Endodermal cell (in vitro differentiated cells): ENCODE measurements at places on chromosomes 1 and 21.

- DNase-seq: no peak
These were observed 25.0 kb downstream of the ABCA4 start for GRCh38 chr1:94095744-94096469.

DNA sequence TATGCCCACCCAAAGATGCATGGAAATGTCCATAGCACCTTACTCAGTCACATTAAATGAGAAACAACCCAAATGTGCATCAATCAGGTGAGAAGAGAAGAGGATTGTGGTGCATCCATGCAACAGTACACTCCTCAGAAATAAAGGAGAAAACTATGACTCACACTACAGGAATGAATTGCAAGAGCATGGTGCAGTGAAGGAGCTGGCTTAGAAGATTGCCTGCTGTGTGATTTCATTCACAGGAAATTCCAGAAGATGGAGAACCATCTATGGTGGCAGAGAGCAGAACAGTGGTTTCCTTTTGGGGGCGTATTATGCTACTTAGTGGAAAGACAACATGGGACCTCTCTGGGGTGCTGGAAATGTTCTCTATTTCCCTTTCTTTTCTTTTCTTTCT lies 278.6 kb upstream of the AJAP1 start:
- DNase-seq: no peak

DNA sequence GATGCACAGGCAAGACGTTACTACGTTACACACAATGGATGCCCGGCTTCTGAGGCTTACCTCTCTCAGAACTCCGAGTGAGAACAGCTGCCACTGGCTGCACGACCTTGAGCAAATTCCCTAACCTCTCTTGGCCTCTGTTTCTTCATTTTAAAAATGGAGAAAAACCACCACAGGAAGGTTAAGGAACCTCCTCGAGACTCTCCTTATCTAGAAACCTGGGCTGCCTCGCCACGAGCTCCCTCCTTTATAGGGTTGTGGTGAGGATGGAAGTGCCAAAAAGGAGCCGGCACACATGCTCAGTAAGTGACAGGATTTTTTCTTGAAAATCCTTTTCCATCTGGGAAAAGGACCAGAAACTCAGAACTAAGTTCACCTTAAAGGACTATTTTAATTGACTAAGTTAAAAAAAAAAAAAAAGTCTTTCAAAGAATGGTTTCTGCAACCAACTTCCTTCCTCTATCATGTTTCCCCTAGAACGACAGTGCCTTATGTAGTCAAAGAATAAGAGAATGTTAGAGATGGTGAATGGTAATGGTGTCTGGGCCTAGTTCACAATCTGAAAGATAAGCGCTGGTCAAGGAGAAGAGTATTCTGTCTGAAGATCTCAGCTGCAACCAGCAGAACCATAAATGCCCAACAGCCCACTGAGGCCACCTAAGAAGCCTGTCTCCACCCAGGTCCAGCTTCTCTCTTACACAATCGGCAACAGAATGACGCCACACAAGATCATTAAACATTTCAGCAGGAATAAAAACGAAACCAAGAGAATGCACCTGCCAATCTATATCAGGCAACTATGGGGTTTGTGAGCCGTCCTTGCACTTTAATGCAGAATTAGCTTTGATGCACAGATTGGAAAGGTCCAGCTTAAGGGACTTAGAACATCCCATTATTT lies 64.9 kb downstream of the SLC45A1 start:
- peak; percentile 24 for DNase-seq

DNA sequence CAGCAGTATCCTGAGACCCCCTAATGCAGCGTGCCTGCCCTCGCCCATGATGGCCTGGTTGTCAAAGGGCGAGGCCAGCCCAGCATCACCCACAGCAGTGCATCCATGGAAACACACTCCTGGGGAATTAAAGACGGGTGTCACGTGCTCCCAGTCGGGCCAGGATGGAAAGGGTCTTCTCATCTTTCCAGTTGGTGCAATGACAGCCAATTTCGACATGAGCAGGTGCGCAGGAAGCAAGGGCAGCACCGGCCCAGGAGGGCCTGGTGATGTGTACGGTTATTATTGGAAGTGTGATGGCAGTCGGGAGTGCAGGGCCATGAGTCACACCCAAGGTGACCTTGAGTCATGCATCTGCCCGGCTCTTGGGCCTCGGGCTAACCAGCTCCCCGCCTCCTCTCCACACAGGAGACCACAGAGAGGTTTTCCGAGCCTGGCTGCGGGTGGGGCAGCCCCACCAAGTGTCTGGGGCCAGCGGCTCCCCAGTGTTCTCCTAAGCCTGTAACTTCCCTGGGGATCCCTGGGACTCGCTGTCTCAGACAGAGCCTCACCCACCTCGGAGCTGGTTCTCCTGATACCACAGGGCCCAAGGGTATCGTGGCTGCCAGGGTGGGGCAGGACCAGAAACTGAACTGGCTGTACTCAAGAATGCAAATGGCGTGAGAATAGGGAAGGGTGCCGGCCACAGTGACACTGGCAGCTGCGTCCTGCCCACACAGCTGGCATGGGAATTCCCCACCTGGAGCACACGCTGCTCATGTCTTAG lies 119.8 kb downstream of the SIK1 start:
- no peak for DNase-seq

DNA sequence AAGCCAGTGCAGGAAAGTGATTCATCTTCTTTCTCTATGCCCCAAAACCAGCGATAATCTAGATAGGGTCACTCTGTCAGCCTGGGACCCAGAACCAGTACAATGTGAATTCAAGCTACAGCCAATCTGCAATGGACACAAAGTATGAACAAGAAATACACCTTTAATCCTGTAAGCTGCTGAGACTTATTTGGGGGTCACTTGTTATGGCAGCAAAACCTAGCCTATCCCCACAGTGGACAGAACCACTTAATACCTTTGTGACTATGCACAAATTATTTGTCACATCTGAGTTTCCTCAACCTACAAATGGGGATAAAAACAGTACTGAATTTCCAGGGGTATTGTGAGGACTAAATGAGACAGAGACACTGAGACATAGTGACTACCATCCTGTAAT lies 50.0 kb downstream of the TMCO4 start:
- no peak for DNase-seq

DNA sequence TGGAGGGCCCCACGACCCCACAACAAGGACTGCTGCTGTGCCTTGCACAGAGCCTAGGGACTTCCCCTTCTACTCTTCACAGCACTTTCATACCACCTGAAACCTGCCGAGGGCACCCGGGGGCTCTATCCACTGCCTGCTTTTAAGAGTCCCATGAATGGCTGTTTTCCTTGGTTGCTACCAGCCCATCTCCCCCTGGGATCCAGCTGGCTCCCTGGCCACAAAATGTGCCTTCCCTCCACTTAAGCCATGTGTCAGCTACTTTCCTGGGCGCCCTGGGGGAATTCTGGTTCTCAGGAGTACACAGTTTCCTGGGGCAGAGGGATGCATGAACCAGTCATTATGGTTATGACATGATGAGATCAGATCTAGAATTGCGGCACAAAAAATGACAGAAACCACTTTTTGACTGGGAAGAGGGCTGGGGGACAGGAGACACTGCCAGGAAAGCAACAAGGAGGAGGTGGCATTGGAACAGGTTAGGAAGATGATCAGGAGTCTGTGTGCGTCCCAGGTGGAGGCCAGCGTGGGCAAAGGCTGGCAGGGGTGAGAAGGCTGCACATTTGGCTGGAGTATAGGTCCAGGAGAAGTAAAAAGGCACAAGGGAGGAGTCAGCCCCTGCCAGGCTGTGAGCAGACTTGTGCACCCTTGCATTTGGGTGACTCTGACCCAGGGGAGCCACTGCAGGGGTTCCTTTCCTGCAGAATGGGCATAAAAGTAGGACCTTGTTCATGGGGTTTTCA lies 3.2 kb upstream of the TNFRSF8 start:
- DNase-seq: no peak

- peak; percentile 62 for DNase-seq
These were observed 15.1 kb upstream of the PODN start for GRCh38 chr1:53046930-53047329.

DNA sequence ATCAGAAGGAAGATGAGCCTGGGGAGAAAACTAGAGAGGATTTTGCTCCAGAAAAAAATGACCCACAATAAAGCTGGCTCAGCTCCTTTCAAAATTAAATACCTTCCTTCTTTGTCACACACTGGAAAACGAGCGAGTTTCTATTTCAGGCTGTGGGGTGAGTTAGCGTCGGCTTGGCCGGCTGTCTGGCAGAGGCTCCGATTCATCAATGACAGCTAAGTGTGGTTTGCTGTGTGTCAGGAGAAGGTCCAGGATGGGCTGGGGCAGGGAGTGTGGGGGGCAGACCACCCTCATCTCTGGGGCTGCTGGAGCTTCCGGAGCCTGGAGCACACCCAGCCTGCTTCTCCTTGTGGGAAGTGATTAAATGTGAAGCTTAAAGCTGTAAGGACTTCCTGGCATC lies 120.2 kb downstream of the ETS2 start:
- no peak for DNase-seq

DNA sequence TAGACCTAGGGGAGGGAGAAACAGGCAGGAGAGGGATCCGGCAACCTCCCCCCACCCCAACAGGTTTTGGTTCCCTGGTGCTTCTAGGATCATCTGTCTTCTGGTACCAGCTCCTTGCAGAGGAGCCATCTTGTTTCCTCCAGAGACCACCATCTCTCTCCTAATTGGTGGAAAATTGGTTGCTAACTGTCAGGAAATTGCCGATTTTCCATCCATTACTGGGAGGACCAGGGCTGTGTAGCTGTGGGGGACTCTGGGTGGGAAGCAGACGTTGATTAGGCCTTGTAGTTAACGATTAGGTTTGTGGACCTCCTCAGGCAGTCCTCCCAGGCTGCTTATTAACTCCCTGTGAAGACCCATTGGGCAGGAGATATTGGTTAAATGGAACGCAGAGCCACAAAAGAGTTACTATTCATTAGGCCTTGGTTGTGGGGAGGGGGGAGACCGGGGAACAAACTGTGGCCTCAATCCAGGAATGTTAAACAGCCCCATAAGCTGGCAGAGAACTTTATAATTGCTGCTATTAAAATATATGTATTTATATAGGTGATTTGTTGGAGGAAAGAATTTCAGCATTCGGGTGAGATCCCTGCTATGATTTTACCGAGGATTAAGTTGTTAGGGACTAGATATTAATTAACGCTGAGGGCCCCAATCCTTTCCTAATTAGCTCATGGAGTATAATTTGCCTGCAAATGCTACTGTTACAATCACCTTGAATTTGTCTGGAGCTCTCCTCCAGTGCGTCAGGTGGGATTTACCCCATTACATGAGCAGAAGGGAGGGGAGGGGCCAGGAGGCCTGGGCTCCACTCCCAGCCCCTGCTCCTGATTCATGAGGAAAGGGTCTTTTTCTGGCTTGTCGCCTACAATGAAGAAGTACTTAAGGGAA lies 61.2 kb upstream of the TRABD2B start:
- DNase-seq: no peak

- peak; percentile 50 for DNase-seq
These were observed 18.1 kb upstream of the ECE1 start for GRCh38 chr1:21308330-21308729.

DNA sequence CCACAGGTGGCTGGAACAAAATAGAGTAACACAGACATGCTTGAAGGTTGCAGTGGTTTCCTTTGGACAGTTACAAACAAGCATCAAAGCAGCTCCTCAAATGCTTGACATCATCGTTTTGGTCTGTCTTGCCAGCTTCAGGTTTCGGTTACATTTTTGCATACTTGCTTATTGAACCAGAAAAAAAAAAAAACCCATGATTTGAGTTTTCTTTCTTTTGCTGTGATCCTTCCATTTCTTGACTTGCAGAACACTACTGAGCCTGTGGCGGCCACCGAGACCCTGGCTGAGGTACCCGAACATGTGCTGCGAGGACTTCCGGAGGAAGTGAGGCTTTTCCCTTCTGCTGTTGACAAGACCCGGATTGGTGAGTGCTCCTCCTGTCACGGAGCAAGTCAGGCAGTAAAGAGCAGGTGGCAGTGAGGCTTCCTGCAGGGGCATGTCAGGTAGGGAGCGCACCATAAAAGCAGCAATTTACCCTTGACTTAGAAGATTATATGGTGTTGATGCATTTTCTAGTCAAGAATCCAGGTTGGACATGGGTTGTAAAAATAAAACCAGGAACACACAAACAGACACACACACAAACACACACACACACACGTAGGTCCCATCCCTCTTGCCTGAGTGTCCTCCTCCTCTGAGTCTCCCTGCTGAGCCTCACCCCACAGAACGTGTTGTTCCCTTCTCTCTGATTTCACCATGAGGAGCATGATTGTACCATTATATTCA lies 30.9 kb downstream of the PRDM2 start:
- DNase-seq: no peak

DNA sequence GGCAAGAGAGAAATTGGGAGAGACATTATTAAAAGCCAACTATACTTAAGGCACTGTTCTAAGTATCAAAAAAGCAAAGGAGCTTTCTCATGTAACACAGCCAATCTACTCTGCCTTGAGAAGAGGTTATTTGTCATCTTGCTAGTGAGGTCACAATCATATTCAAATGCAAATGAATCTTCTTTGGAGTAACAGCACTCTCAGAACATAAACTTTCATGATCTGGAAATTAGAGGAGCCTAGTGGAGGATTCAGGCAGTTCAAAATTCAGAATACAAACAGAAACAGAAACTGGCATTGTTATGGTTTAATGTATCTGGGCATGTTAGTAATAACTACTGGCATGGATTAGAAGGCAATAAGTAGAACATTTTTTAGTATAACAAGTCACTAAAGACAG lies 57.4 kb downstream of the ARID4B start:
- no peak for DNase-seq

DNA sequence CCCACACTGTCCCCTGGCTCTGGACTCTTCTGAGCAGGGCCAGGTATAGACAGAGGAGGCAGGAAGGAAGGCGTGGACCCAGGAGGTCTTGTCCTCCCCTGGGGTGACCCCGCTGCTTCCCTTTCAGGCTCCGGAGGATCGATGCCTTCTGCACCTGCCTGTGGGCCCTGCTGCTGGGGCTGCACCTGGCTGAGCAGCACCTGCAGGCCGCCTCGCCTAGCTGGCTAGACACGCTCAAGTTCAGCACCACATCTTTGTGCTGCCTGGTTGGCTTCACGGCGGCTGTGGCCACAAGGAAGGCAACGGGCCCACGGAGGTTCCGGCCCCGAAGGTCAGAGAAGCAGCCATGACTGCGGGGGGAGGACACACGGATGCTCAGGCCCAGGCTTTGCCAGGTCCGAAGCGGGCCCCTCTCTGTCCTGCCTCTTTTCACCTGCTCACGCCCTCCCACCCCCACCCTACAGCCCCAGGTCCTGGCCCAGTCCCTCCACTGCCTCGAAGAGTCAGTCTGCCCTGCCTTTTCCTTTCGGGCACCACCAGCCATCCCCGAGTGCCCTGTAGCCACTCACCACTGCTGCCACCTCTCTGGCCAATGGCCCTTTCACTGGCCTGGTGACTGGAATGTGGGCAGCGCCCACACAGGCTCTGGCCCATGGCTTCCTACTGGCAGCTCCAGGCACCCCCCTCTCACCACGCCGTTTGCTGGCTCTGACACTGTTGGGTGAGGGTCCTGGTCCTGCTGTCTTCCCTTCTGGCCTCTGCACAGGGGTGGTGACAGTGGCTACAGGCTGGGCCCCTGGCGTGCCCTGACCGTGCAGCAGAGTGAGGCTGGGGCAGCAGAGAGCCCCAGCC lies 13.5 kb downstream of the TMEM201 start:
- no peak for DNase-seq

- DNase-seq: no peak
These were observed 83.5 kb upstream of the VANGL1 start for GRCh38 chr1:115558275-115558674.

- DNase-seq: no peak
These were observed 171.2 kb upstream of the PTGFR start for GRCh38 chr1:78319603-78320002.
